LNCaP clone FGC (cell line): ENCODE measurements at places on chromosomes 2 and 18.
A peak's percentile ranks its signal among the peaks of the same experiment; 100 is the strongest.

DNA sequence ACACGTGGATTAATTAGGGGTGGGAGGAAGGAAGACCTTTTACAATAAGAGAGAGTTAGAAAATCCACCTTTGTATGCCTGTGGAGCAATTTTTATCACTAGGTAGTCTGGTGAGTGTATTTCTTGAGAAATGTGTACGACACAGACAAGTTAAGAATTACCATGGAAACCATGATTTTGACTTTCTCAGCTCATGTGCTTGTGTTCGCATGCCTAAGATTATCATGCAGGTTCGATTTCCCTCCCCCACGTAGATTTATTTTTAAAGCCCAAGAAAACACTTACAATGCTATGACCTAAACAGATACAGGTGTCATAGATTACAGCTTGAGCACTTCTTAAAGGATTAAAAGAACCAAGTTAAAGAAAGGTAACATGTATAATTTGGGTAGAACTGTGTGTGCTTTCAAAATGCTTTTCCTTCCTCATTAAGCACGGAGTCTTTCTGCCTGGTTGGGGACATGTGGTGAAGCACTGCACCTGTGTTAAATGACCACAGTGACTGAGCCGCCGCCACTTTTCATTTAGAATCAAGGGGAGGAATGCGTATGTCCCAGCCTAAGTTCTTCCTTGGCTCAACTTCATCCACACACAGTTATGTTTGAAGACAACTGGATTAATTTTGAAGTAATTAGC, 16.6 kb downstream of the SERTAD2 start:
- no peak for DNase-seq

GRCh38 chr2:217622205-217623060, 380.4 kb downstream of the TNS1 start:
- DNase-seq, result no peak

- DNase-seq, result no peak
Observed at GRCh38 chr18:50977037-50977760, 9.4 kb downstream of the ELAC1 start.

GRCh38 chr18:56492136-56492535, 146.3 kb downstream of the TXNL1 start:
- DNase-seq, result no peak

GRCh38 chr2:101843471-101843870, 146.0 kb downstream of the MAP4K4 start:
- no peak for DNase-seq

GRCh38 chr2:65370387-65371073, 61.9 kb downstream of the SPRED2 start:
- DNase-seq, result no peak

DNA sequence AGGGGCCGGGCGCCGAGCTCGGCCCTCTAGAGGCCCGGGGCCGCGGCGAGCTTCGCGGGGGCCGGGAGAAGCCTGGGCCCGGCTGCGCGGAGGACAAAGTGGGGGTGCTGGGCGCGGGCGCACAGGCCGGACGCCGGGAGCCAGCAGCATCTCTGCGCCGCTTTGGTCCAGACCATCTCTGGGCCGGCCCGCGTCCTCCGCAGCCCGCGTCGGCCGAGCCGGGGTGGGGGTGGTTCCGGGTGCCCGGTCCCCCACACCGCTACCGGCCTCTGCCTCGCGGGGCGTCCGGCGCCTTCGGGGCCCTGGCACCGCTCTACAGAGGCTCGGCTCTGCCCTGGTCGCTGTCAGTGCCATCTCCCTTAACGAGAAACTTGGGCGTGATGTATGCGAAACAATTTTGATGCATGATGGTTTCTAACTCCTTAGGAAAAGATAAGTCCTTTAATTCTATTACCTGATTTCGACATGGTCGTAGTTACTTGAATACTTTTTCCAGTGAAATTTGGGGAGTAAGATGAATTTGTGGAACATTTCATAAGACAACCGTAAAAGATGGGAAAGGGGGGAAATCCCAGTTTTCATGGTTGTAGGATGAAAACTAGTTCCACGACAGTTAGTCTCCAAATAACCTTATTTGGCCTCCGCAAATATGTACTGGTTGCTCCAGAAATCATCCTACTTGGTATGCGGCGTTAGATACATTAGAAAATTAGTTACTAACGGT, 562 bp downstream of the TWSG1 start:
- DNase-seq, result no peak

- no peak for DNase-seq
Observed at GRCh38 chr2:240142859-240143258, 2.4 kb upstream of the OTOS start.

GRCh38 chr2:223086370-223086981, 34.5 kb downstream of the KCNE4 start:
- no peak for DNase-seq

- no peak for DNase-seq
Observed at GRCh38 chr2:74093426-74093825, 54.3 kb downstream of the BOLA3 start.

DNA sequence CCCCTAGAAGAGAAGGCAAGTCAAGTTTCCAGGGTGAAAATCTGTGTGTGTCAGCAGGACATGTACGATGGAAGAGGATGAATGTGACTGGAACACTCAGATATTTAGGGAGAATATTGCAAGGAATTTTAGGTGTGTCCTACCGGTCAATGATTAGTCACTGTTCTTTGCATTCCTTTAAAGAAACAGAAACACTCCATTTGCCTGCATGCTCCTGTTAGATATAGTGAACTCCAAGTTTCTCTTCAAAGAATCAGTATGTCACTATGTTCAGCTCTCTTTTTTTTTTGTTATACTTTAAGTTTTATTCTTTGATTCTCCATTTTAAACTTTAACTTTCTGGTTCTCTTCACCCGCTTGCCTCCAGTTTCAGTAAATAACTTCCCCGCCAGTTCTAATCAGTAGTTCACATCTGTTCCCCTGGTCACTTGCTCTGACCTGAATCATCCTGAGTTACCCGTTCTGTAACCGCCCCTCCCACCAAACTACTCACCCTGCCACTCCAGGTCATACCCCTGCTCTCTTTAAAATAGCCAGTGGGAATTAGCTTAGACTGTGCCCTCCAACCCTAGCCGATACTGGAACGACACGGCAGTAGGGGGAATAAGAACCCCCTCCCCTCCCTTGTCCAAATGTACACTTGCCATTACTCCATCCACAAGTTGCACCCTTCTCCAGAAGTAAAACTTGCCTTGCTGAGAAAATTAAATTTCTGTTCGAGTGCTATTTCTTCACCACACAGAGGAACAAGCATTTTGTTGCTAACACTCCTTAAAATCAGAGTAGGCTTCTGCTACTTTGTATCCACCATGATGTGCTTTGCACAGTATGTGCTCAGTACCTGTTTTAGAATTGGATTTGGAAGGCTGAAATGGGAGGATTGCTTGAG, 268.4 kb downstream of the METTL4 start:
- DNase-seq, result no peak

- no peak for DNase-seq
Observed at GRCh38 chr2:183341057-183341456, 216.8 kb downstream of the NUP35 start.

- DNase-seq, result no peak
Observed at GRCh38 chr2:855177-855576, 95.5 kb upstream of the SNTG2 start.

- no peak for DNase-seq
Observed at GRCh38 chr18:58988600-58988999, 123.9 kb downstream of the ZNF532 start.

GRCh38 chr2:16745466-16745865, 79.8 kb upstream of the CYRIA start:
- no peak for DNase-seq

GRCh38 chr2:98805412-98806171, 74.7 kb upstream of the MGAT4A start:
- DNase-seq, result no peak

DNA sequence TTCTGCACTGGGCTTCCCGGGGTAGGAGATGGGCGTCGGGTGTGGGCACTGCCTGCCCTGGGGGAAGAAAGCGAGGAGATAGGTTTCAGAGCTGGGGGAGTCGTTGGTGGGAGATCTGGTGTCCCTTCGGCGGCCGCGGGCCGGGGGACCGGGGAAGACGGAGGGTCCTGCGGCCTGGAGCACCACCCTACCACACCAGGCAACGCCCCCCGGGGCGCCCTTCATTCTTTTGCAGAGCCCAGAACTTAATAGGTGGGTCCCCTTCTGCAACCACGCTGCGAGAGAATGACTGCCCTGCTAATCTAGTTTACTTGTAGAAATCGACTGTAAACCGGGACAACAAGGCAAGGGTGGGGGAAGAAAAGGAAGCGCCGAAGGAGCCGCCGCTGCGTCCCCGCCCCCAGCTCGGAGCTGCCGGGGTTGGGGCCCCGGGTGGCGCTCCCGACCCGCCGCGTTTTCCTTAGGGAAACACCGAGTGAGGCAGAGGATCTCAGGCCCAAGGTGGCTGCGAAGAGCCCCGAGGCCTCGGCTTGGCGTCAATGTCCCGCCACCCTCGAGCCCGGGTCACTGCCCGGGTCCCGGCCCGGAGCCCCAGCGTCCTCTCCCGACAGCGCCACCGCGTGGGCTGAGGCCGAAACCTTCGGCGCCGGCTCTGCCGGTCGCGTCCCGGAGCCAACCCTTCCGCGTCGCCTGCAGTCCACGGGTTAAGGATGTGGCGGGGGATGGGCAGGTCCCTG, 5.4 kb upstream of the SATB2 start:
- no peak for DNase-seq

DNA sequence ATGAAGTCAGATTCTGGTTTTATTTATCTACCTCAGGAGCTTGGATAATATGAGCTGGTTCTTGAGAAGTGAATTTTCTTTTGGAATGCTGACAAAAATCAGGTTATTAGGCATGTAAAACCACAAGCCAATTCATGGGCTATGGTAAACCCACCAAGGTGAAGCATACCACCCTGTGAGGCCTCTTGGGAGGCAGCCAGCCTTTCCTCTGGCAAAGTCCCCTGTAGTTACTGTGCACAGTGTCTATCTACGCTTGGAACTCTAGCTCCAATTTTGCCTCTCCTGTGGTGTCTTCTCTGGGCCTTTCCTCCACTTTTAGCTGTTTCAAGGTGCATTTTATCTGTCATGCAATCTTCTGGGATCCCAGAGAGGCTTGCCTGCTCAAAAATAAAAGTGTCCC, 242.7 kb upstream of the ZSWIM2 start:
- no peak for DNase-seq

- DNase-seq, result no peak
Observed at GRCh38 chr2:237815637-237816036, 17.1 kb downstream of the RBM44 start.

DNA sequence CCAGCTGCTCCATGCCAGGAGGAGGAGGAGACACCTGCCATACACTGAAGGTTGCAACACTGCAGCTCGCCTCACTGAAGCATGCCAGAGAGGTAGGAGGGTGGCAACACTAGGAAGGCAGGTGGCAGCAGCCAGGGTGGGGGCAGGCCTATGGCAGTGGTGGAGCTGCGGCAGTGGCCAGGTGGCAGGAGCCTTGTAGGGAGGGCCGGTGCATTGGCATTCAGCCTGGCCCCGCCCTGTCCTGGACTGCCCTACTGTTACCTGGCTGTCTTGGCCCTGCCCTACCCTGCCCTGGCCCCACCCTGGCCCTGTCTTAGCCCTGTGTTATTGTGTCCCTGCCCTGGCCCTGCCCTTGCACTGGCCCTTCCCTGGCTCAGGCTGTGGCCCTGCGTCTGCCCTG, 7.4 kb upstream of the ANKRD62 start:
- DNase-seq, result no peak

DNA sequence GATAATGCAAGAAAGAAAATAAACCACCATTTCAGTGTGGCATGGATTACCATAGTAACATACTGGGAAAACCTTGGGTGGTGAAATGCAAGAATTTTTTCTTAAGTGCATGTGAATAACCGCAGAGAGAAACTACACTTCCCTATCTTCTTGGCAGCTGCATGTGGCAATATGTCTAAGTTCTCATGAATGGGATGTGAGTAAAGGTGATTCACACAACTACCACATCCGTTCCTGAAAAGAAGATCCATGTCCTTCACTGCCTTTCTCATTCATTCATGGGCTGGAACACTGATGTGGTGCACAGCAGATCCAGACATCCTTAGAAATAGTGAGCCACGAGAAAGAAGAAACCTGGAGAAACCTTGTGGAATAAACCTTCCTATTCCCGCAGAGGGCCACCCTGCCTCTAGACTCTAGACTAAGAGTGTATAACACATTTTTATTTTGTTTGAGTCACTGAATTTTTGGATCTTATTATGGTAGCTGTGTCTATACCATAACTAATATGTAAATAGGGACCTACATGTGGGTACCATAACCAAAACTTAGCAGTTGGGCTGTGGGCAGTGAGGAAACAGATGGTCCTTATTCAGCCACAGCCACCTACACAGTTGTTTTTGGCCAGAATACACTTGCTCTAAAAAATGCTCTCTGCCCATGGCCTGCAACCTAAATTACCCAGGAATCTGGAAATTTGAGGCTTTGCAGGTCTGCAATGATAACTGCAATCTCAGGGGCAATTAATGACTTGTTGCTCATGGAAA, 573.3 kb downstream of the LRP1B start:
- DNase-seq, result no peak

- no peak for DNase-seq
Observed at GRCh38 chr2:133705287-133705686, 137.0 kb upstream of the NCKAP5 start.

GRCh38 chr2:205827809-205828365, 145.6 kb downstream of the NRP2 start:
- DNase-seq, result no peak

- DNase-seq, result peak; percentile 78
Observed at GRCh38 chr2:113707106-113707505, 49.3 kb downstream of the SLC35F5 start.

DNA sequence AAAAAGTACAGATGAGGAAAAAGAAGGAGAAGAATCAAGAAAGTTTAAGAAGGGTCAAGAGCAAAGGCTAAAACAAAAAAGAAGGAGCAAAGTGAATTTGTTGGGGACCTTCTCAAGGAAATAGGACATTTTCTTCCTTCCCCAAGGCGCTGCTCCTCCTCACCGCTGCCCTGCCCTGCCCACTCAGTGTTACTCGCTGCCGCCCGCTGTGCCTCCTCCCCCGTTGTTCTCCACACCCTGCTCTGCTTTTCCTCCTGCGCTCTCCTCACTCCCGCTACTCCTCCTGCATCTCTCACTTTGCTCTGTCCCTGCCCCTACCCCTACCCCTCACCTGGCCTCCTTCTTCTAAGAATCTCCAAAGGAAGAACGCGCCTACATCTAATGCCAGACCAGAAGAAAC, 50.7 kb downstream of the ID2 start:
- no peak for DNase-seq
